NCI-H1417 treated with DMSO at 0.1 percent for 48 hours (cell line): ENCODE measurements at places on chromosomes 16 and 17.

DNA sequence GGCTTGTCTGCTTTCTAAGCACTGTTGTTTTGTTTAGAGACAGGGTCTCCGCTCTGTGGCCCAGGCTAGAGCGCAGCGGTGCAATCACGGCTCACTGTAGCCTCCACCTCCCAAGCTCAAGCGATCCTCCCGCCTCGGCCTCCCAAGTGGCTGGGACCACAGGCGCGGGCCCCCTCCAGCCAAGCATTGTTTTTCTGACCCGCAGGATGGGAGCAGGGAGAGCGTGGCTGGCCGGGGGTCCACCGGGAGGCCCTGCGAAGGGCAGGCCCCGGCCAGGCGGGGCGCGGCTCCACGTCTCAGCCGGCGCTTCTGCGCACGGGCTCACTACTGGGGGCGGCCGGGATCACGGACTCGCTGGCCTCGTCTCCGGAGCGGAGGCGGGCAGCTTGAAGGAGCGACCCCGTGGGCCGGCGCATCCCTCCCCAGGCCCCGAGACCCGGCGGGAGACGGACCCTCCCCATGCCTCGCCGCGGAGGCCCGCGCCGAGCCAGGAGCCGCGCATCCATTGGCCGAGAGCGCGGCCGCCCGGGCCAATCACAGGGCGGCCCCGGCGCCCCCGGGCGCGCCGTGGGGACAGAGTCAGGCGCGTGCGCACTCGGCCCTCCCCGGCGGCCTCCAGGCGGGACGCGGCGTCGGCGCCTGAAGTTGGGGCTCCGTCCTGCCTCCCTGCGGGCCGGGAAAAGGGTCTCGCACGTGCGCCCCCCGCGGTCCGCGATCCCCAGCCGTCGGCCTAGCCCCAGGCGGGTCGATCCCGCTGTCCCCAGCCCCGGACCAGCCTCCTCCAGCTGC is 24.9 kb downstream of the ACTG1 start:
- no peak for DNase-seq

- no peak for DNase-seq
Measured at GRCh38 chr17:40061609-40062038, 1.1 kb upstream of the THRA start.

DNA sequence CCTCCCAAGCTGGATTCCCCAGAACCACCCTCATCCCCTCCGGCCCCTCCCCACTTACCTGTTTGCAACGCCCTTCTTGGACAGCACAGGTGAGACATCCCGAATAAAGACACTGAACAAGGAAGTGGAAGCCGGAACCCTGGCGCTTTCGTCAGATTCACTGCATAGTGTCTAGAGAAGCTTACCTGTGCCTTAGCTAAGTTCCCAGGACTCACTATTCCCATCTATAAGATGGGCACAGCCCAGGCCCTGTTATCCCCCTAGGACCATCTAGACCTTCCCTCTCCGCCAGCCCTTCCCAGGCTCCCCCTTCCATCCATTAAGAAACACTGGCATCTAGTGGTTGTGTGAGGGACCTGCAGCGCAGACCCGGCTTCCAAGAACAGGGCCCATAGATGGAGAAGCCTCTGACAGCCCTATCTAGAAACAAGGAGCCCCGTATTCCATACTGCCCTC is 26.9 kb upstream of the RPL38 start:
- DNase-seq = peak; percentile 38

DNA sequence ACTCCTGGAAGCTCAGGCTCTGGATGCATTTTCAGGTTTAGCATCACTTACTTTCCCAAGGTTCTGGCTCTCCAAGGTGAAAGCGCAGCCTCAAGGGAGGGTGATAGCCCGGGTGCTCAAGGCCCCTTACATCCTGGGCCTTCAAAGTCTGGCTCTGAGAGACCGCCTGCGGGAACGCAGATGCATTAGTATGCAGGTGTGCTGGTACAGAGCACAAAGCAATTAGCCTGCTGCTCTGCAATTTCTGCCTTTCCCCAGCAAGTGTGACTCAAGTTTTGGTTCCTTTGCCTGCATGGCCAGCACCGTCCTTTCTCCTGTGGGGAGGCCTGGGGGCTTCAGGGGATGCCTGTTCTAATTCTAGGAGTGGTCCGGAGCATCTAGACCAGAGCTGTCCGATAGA is 116.2 kb downstream of the AATF start:
- no peak for DNase-seq

- no peak for DNase-seq
Measured at GRCh38 chr17:13407381-13407780, 194.3 kb downstream of the HS3ST3A1 start.

DNA sequence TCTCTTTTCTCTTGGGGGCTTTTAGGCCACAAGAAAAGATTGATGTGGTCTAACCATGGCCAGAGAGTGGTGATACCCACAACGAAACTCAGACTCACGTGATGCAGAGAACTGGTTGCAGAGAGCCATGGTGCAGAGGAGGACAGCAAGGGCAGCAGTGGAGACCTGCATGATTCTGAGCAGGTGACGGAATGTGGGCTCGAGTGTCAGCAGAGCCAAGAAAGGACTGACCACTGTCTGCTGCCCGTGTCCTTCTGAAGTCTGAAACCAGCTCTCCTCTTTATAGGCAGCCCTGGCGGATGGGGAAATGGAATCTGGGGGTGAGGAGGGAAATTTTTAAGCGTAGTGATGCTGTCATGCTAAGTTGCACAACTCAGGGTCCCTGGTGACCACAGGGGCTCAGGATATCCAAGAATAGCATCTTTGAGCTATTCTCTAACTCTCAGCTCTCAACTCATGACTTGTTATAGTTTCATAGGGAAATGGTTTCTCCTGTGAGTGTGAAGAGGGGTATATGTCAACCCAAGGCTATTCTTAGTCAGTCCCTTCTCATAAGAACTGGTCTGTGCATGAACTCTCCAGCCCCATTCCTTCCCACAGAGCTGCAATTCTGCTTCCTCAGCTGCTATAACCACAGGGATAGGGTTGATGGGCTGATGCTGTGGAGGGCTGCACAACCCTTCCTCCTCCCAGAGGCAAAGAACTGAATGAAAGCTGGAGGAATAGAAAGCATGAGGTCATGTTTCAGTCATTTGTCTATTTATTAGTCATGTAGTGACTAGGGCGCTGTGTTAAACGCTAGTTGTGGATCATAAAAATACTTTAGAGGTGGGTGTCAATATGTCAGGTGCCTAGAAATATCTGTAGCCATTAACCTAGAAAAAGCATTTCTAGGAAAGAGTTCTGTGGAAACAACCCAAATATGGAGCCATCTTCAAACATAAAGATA is at the start of gene CCL3:
TSS of gene CCL3 (minus strand) at position 256 of the 949 bp plus-strand sequence. CDS start at position 171, 85 bp downstream.
- no peak for DNase-seq

GRCh38 chr17:57955183-57955931 is at the start of gene CUEDC1:
TSS of gene CUEDC1 (minus strand) at chr17:57955412. CDS start at chr17:57885564, 69,848 bp downstream.
- DNase-seq = no peak

GRCh38 chr17:42519546-42520491 is 16.2 kb upstream of the NAGLU start:
- no peak for DNase-seq

DNA sequence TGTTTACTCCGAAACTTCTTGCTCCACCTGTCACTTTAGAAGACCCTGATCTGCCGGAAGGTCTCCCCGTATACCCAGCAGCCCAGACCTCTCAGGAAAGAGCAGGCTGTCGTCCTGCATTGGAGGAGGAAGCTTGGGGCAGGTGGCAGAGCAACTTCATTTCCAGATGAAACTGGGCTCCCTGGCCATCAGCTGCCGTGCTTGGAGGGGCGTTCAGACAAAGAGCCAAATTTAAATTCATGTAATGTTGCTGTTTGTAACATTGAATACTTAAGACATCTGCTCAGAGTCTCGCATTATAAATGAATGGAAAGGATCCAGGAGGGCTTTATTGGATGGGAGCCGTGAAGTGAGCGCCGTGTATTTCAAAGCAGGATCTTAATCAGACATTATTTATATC is 628.5 kb downstream of the MAF start:
- no peak for DNase-seq

DNA sequence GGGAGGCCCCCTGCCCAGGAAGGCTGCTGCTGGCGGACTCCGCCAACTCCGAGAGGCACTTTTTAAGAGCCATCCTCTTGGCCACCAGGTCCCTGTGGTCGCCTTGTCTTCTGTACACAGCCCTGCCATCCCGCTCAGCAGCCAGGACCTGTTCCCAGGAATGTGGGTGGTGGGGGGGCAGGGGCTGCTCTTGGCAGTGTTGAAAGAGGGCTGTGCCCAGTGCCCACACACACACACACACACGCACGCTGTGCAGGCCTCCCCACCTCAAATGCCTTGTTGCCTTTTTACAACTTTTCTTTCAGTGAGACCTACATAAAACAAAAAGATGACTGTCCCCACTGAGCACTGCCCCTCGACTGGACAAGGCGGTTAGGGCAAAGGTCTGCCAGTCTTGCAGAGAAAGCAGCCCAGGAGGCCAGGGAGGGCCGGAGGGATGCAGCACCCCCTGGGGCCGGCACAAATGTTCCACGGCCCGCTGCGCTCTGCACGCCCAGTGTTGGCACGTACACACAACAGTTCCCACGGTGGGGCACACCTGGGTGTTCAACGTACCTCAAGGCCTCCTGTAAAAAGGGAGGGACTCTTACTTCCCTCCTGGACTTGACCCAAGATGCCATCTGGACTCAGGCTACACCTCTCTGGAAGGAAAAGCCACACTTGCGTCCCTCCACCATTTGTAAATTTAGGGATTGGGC is 18.5 kb upstream of the PITPNA start:
- DNase-seq = no peak

DNA sequence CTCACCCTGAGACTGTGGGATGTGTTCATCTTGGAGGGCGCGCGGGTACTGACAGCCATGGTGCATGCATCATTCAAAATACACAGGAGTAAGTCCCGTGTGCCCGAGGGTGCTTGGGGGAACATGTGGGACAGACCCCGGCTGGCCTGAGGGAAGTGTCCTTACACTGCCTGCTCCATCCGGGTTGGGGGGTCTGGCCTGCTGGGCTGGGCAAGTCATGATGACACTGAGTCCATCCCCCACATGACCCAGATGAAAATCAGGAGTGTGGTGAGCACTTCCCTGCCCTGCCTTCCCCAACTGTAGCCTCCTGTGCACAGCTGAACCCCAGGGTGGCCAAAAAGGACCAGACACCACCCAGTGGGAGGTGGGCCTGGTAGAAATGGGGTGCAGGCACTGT is 10.8 kb downstream of the TBC1D26 start:
- no peak for DNase-seq

DNA sequence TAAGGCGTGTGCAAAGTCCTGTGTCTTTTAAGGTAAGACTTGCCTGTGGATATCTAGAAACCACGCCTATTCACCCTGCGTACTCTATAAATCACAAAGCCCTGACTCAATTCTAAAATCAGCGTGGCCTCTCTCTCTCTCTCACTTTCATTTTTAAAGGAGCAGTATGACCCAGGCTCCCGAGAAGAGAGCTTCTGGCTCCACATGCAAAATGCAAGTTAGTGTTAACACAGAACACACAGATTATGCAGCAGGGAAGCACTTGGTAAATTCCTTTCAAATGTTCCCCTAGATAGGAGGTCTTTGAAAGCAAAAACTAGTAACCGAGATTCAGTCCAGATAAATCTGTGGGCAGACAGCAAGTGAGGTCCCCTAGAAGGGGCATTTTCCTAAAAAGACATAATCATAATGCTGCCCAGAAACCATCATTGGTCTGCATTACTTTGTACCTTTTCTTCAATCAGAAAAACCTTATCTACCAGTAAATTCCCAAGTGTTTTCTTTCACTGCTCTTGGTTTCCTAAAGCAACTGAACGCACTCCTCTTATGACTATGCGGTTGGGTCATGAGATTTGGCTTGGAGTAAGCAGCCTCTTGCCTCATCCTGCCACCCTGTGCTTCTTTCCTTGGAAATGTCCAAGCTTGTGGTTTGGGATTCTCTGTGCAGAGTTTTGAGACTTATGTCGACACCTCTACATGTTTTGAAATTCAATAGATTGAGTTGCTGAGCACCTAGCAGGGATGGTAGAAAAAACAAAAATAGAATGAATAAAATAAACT is 31.7 kb upstream of the KCNJ2 start:
- DNase-seq = no peak
